ENCODE measurements at places on chromosomes 11 and 22. TPM values are rescaled to one million over a fixed set of nuclear protein-coding genes. Genes with fewer than 3 reads are reported as not detected.

Gene RAB38
- 12.3 TPM for total RNA-seq

Gene SLC22A9
- total RNA-seq = not detected

Gene TSGA10IP
- not detected for total RNA-seq

Gene C11orf86
- total RNA-seq = not detected

Gene PGA5
- not detected for total RNA-seq

Gene MMP12
- total RNA-seq = 0.80 TPM

Gene AMOTL1
- total RNA-seq = 32.6 TPM

Gene APOL5
- not detected for total RNA-seq

Gene SMTNL1
- not detected for total RNA-seq

All from renal cortical epithelial cell (primary cell).